GM04503 (cell line): ENCODE measurements at places on chromosomes 7 and 10.

GRCh38 chr10:123294109-123294508 lies 139.9 kb downstream of the BUB3 start:
- DNase-seq, result no peak

- no peak for DNase-seq
Measured at GRCh38 chr7:135233570-135233969, at the start of gene STRA8. STRA8 (plus strand) TSS chr7:135233838; CDS start chr7:135240525, 6,687 bp downstream.

- peak; percentile 14 for DNase-seq
Measured at GRCh38 chr7:133854739-133855138, 272.4 kb upstream of the LRGUK start.

DNA sequence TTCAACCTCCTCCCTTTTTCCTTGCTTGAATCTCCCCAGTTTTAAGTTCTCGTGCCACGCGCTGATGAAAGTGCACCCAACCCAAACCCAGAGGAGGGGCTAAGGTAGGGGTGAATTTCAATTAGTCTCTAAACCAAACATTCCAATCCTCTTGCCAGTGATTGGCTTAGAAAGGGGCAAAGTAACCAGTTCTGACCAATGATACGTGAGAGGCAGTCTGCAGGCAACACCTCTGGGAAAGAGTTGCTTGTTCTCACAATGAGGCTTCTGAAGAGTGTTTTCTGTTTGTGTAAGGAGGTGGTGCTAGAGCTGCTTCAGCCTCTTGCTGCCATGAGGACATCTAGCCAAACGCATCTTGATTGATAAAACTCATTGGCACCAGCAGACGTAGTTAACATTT lies 21.8 kb downstream of the SLC35G1 start:
- no peak for DNase-seq

- no peak for DNase-seq
Measured at GRCh38 chr7:122258971-122259370, 45.6 kb downstream of the FEZF1 start.

- no peak for DNase-seq
Measured at GRCh38 chr10:97089209-97089870, 96.4 kb downstream of the SLIT1 start.

GRCh38 chr7:47786557-47787248 lies 161.6 kb downstream of the PKD1L1 start:
- peak; percentile 97 for DNase-seq

- DNase-seq, result peak; percentile 100
Measured at GRCh38 chr7:5692112-5692844, 89.2 kb downstream of the RNF216 start.

GRCh38 chr10:119688033-119688508 lies 36.9 kb downstream of the BAG3 start:
- DNase-seq, result no peak

DNA sequence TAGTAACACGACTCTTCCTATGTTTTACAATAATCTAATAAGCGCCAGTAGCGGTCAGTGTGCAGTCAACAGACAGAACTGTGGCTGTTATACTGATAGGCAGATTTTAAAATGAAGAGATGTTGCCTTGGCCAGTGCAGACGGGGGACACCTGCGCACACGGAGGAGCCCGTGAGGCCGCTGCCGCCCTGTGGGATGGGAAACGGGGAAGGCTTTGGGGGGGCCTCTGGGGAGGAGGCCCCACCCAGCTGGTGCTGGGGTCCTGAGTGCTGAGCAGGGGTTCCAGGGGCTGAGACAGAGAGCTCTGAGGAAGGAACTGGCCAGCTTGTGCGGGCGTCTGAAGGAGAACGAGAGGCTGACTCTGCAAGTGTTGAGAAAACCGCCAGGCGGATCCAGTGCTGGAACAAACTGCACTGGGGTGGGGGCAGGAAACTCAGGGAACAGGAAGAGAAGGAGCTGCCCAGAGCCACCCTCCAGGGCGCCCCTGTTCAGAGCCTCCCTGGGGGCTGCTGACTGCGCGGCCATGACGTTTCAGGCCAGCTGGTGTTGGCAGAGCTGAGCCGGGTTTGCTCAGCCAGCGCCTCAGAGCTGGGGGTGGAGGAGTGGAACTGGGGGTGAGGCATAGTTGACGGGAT lies 426.4 kb downstream of the TCERG1L start:
- no peak for DNase-seq

DNA sequence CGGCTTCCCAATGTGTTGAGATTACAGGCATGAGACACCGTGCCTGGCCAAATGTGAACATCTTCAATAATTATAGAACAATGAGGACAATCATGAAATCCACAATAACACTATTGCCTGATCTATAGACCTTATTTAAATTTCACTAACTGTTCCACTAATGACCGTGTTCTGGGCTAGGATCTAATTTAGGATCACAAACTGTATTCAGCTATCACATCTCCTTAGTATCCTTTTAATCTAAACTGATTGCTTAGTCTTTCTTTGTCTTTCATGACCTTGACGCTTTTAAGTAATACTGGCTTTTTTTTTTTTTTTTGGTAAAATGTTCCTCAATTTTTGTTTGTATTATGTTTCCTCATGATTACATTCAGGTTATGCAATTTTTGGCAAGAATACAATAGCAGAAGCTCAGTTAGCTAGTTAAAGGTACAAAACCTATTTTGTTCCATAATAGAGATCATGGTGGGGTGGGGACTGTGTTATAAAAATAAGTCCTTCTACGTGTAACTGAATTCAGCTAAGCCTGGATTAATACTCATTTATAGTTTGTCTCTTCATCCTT lies 158.4 kb downstream of the AOAH start:
- no peak for DNase-seq

DNA sequence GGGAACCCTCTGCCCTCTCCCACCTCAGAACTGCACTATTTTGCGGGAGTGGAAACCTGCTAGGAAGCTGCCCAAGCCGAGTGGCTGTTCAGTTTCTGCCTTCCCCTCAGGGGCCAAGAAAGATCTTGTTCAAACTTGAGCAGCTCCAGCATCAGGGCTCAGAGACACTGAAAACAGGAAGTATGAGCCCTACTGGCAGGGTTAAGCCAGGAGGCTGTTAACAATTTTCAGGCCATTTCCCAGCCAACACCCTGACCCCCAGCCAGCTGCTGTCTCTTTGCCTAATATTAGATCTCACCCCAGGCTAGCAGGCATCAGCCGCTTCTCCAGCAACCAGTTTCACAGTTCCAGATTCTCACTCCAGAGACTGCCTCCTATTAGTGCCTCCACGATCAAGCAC lies 9.2 kb downstream of the PLAU start:
- DNase-seq, result no peak

- DNase-seq, result no peak
Measured at GRCh38 chr7:156651474-156651873, 10.9 kb downstream of the RNF32 start.

GRCh38 chr7:144547888-144548287 lies 144.4 kb upstream of the NOBOX start:
- DNase-seq, result no peak

DNA sequence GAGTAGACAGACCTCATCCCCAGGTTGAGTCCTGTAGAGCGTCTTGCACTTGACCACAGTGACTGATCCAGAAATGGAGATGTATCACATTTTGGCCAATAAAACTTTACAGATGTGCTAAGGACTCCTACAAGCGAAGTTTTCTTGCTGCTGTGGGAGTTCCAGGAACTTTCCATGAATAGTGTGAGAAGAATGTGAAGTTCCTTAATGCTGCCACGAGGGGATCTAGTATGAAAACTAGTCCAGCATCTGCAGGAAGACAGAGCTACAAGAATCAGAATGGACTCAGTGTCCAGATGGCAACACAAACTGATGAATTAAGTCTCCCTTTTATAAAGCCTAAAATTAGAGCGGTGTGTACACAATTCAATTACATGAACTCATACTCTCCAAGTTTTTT lies 14.8 kb upstream of the LSM8 start:
- DNase-seq, result no peak

DNA sequence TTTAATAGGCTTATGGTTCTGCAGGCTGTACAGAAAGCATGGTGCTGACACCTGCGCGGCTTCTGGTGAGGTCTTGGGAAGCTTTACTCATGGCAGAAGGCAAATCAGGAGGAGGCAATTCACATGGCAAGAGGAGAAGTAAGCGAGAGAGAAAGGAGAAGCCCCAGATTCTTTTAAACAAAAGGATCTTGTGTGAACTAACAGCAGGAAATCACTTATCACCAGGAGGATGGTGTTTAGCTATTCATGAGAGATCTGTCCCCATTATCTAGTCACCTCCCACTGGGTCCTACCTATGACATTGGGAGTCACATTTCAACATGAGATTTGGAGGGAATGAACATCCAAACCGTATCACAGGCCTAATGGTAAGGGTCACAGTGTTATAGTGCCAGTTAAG lies 678.0 kb upstream of the KCND2 start:
- DNase-seq, result no peak

GRCh38 chr7:35258868-35259522 lies 5.1 kb upstream of the TBX20 start:
- no peak for DNase-seq

- DNase-seq, result no peak
Measured at GRCh38 chr10:124196659-124197058, 103.3 kb upstream of the CHST15 start.

GRCh38 chr7:188727-189500 lies 3.5 kb upstream of the FAM20C start:
- no peak for DNase-seq

- DNase-seq, result no peak
Measured at GRCh38 chr10:67794256-67794655, 43.7 kb downstream of the DNAJC12 start.

DNA sequence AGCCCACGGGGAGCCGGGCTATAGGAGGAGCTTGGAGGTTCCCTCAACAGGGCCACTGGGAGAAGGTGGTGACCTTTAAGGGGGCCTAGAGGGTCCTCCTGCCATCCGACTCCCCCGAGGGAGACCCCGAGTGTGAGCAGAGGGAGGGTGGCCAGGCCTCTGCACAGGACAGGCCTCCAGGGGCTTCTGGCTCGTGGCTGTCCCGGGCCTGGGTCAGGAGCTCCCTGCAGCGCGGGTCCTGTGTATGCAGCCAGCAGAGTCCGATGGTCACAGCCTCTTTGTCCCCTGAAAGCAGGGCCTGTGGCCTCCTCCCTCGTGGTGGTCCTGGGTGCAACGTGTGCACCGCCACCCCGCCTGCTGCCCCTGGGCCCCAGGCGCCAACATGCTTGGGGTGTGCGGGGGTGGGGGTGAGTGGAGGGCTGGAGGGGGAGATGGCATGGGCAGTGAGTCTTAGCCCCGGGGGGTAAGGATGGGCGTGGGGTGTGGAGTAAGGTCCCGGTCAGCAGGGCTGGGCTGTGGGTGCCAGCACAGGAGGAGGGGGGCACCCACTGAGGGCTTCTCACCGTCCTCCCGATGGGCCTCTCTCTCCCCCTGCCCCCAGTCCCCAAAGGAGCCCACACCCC lies 27.1 kb downstream of the UNCX start:
- no peak for DNase-seq

DNA sequence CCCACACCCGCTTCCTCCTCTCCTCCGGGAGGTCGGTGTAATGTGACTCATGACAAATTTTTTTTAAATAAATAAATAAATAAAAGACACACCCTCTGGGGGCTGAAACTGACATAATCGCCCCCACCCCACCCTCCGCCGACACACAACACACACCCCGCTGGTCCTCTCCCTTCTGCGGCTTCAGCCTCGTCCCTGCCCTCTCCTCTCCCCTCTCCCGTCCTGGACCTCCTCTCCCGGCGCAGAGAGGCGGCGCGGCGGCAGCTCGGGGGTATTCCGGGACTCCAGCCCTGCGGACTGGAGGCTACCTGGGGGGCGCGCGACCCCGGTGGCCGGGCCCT lies 686 bp downstream of the ABI1 start:
- no peak for DNase-seq

- DNase-seq, result no peak
Measured at GRCh38 chr10:117631276-117632145, 89.0 kb downstream of the EMX2 start.

- no peak for DNase-seq
Measured at GRCh38 chr7:47669178-47669891, 87.4 kb upstream of the TNS3 start.

DNA sequence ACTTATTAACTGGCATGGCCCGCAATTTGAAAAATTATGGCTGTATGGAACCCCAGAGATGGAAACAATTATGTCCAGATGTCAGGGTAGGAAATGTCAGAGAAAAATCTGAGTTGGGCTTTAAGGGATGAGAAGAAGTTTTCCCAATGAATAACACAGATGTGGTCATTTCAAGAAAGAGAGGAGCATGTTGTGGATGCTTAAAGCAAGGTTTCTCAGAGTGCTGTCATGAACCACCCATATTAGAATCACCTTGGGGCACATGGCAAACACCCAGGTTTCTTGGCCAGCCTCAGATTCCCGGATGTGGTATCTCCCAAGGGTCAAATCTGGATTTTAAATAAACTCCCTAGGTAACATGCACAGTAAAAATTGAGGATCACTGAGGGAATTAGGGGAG lies 43.6 kb downstream of the LAMB4 start:
- DNase-seq, result no peak

DNA sequence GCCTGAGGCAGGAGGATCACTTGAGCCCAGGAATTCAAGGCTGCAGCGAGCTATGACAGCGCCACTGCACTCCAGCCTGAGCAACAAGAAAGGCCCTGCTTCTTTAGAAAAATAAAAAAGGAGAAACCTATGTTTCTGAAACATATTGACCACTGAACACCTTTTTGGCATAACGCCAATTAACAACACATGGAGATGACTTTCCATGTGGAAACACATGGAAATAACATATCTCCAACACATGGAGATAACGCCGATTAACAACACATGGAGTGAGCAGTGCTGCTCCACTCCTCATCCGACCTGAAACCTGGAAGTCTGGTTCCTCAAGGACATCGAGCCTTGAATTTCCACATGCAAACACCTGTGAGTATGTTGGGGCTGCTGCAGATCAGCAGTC lies 126.9 kb downstream of the KCNMA1 start:
- DNase-seq, result no peak

GRCh38 chr7:148044173-148044572 lies 546.4 kb upstream of the C7orf33 start:
- DNase-seq, result no peak

- DNase-seq, result no peak
Measured at GRCh38 chr10:75857269-75857846, 425.9 kb downstream of the LRMDA start.

- DNase-seq, result peak; percentile 37
Measured at GRCh38 chr7:46058086-46058823, 137.2 kb upstream of the IGFBP3 start.

GRCh38 chr7:35700865-35701264 lies 5.9 kb upstream of the HERPUD2 start:
- no peak for DNase-seq

- DNase-seq, result peak; percentile 4
Measured at GRCh38 chr10:111756217-111757061, 427.1 kb downstream of the GPAM start.

DNA sequence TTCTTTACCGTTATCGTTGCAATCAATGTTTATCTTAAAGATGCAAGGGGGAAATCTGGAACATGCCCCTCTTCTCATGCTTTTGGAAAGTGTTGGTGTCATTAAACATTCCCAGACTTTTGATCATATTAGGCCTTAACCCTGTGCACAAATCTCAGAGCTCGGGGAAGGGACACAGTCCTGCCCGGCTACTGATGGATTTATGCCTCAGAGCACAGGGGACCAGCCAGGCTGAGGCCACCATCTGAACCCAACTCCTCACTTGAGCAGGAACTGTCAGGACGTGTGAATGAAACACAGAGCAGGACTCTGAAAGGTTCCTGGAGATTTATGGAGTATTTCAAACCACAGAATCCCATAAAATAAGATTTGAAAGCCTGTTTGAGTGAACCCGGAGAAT lies 132.0 kb upstream of the CXCL12 start:
- DNase-seq, result no peak

- DNase-seq, result no peak
Measured at GRCh38 chr10:90652519-90652918, 205.3 kb downstream of the HTR7 start.

- DNase-seq, result no peak
Measured at GRCh38 chr7:47342296-47343060, 239.4 kb downstream of the TNS3 start.
